CD4-positive, alpha-beta memory T cell (primary cell): ENCODE measurements at places on chromosomes 5 and 9.

GRCh38 chr9:37056046-37056920, 22.2 kb upstream of the PAX5 start:
- no peaks in the 10 kb centered on the region for H3K4me1 ChIP-seq
- H3K27ac ChIP-seq, result no peak overlapping the region
- H3K36me3 ChIP-seq, result no peaks in the 10 kb centered on the region
- H3K27me3 ChIP-seq, result peaks cover 7% of the 10 kb centered on the region
- DNase-seq, result no peak

DNA sequence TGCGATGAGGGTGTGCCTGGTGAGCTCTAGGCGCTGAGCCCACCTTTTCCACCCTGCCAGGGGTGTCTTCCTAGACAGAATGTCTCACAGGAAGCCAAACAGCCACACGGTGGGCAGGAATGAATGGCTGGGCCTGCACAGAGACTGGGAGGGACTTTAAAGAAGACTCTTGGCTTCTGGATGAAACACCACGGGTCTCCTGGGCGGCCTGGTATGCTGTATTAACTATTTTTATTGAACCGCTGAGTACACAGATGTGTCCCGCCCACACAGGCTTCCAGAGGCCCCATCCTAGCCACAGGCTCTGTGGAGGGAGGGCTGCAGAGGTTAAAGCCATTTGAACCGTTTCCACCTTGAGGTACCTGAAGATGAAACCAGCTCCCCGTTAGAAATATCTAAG, 115.2 kb upstream of the CXCL14 start:
- no peaks in the 10 kb centered on the region for H3K4me1 ChIP-seq
- no peaks in the 10 kb centered on the region for H3K36me3 ChIP-seq
- H3K27ac ChIP-seq, result no peak overlapping the region

- no peaks in the 10 kb centered on the region for H3K36me3 ChIP-seq
- H3K27me3 ChIP-seq, result no peaks in the 10 kb centered on the region
- no peaks in the 10 kb centered on the region for H3K4me1 ChIP-seq
- H3K4me3 ChIP-seq, result no peak overlapping the region
- DNase-seq, result no peak
These were observed 193.2 kb downstream of the MAST4 start for GRCh38 chr5:66789434-66789833.

DNA sequence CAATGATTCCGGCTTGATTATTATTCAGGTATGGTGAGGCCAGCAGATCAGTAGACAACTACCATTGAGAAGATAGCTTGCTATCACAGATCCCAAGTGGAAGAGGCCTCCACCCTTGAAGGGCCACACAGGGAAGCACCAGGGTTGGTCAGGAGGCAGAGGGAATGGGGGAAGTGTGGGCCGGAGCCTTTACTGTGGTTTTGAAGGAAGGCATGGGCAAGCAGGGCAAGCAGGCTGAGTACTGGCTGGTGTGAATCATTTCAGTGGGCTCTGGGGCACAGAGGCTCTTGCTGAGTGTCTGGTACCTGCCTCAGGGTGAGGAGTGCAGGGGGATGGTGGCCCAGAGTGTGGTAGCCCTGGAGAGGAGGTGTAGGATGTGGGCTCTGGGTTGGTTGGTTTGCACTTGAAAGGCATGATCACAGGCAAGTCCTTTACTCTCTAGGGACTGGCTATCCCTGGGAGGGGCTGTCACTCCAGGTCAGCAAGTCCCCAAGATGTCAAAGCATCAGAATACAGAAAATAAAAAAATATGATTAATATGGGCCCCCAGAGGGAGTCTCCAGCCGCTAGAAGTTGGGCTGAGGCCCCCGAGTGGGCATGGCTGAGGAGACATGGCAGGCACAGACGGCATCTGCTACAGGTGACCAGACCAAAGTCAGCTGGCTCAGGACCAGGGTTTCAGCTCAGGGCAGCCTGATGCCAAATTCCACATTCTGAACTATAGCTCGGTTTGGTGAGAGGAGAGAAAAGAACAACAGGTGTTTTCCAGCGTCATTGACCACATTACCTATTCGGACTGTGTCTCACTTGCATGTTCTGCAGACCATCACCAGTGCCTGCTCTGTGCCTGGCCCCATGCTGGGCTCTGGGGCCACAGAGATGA, 9.7 kb upstream of the SUSD3 start:
- DNase-seq, result no peak
- H3K27ac ChIP-seq, result no peak overlapping the region
- no peaks in the 10 kb centered on the region for H3K36me3 ChIP-seq
- no peak overlapping the region for H3K4me3 ChIP-seq

DNA sequence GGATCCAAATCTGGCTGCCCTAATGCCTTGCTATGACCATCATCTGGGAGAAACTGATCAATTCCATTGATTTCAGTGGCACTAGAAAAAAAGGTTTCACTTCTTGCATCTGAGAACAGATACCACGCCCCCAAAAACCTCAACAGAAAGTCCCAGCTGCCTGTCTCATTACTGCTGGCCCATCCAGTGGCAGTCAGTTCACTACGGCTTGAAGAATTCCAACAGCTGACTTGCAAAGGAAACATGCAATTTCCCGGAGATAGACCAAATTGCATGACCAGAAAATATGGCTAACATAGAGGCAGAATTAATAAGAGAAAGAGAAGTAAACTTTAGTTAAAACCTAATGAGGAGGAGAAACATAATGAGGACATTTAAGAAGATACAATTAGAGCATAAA, 48.6 kb downstream of the UGCG start:
- H3K36me3 ChIP-seq, result no peaks in the 10 kb centered on the region
- no peaks in the 10 kb centered on the region for H3K27me3 ChIP-seq
- DNase-seq, result no peak
- peaks cover 7% of the 10 kb centered on the region for H3K4me1 ChIP-seq
- H3K27ac ChIP-seq, result no peak overlapping the region
